Right forelimb (tissue), 1 donor: ENCODE measurements at places on chromosomes 5 and 9.

- no peak for DNase-seq
Observed at GRCh38 chr9:126295516-126295915, 31.1 kb upstream of the MVB12B start.

GRCh38 chr9:135260221-135261180 is 173.0 kb downstream of the OLFM1 start:
- no peak for DNase-seq

DNA sequence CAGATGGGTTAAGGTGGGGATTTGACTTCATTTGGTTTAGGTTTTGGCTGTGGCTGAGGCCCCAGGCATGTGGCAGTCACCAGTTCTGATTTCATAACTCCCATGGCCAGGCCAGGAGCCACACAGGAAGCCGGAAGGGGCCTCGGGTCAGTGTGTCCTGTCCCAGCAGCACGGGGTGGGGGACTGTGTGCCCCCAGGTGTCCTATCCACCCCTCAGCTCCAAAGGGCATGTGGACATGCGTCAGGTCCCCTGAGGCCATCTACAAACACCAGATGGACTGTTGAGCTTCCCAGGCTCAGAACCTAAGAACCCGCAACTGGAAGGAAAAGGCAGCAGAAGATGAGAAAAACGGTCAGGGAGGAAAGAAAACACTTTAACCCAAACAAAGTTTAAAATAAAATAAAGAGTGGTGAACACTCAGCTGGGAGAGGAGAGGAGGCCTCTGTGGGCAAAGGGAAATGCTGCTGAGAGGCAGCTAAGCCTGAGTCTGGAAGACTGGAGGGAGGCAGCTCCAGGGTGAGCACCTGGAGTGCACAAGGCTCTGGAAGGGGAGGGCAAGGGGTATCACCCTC is 260.8 kb downstream of the AUH start:
- DNase-seq, result no peak

DNA sequence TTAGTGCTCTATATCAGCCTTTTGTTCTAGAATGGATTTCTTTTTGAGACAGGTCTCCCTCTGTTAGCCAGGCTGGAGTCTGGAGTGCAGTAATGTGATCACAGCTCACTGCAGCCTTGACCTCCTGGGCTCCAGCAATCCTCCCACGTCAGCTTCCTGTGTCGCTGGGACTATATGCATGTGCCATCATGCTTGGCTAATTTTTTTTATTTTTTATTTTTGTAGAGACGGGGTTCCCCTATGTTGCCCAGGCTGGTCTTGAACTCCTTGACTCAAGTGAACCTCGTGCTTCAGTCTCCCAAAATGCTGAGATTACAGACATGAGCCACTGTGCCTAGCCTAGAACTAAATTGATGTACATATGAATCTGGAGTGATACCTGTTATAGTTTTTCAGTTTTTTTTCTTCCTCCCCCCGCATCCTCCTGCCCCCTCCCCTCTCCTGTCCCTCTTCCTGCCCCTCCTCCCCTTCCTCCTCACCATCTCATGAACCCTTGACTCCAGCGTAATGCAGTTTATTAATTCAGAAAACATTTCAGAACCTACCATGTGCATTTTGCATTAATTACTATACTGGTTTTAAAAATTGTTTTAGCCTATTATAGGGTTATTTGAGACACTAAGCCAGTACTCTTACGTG is 37.4 kb upstream of the TNFAIP8 start:
- no peak for DNase-seq

DNA sequence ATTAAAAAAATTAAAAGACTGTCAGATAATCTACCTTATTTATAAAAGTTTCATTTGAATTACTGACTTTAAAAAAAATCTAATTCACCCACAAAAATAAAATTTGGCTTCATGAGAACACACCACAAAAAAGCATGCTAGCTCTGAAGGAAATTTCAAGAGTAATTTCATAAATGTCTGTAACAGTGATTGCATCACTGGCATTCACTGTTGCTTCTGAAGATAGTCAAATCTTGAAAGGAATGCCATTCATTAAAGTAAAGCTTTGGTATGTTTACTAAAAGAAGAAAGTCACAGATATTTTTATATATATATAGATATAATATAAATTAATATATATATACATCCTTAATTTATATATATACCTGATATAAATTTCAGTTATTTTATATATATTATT is 43.4 kb downstream of the NADK2 start:
- no peak for DNase-seq

DNA sequence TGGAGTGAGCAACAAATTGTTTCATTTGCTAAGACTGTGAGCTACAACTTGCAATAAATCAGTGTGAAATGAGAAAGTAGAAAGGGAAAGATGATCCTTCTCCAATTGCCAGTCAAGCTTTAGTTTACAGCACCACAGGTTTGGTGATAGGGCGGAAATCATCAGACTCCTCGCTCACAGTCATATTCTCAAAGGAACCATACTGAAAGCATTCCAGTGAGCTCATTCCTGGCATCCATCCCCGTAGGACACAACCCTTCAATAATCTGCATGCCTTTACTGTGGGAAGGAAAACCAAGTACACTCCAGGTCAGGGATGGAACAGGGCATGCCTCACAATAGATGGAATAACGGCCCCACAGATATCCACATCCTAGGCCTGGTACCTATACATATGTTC is 80.7 kb downstream of the FSTL4 start:
- no peak for DNase-seq

DNA sequence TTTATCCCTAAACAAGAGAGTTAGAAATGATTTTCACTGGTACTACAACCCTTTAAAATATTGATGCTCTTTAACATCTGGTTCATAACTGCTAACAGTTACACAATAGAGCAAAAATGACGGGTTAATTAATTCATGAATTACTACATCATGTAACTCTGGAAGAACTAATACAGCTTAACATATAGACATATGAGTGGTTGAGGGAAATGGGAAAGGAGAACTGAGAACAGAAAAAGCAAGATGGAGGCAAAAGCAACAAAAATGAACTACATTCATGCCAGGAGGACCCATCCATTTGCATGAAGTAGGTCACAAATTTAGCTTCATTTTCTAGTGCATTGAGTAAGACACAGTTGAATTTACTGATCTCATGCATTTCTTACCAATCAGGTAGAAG is 61.8 kb downstream of the C9 start:
- DNase-seq, result no peak

DNA sequence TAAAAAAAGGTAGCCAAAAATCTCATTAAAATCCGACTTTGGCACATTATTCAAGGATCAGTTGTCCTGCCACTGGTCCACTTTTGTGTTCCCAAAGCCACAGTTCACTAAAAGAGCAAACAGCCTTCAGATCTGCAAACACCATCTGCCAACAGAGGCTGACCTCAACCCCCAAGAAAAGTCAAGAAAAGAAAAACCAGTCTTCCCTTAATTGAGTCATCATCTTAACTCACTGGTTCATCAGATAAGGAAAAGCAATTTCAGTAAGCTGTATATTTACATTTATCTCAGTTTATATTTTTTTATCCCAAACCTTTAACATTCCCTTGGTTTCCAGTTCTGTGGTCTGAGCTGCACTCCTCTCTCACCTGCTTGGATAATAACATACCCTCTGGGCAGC is 21.2 kb downstream of the RASEF start:
- no peak for DNase-seq

DNA sequence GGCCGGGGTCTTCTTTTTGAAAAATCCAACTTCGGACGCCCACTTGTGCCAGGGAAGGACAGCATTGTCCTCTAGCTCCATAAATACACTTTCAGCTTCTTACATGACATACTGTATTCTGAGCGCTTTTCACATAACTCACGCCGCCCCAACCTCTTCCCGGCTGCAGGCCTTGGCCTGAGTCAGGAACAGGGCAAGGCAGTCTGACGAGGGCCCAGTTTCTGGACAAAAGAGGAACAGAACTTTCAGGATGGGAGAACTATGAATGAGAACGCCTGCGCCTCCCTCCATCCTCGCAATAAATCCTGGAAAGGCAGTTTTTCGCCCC is 650 bp downstream of the DCTN4 start:
- DNase-seq, result no peak

GRCh38 chr5:42993516-42994245 is 46.4 kb downstream of the ANXA2R start:
- DNase-seq, result peak; percentile 69

GRCh38 chr5:96220610-96221390 is 212.2 kb downstream of the PCSK1 start:
- no peak for DNase-seq

- no peak for DNase-seq
Observed at GRCh38 chr5:38167562-38167996, 90.8 kb upstream of the EGFLAM start.

DNA sequence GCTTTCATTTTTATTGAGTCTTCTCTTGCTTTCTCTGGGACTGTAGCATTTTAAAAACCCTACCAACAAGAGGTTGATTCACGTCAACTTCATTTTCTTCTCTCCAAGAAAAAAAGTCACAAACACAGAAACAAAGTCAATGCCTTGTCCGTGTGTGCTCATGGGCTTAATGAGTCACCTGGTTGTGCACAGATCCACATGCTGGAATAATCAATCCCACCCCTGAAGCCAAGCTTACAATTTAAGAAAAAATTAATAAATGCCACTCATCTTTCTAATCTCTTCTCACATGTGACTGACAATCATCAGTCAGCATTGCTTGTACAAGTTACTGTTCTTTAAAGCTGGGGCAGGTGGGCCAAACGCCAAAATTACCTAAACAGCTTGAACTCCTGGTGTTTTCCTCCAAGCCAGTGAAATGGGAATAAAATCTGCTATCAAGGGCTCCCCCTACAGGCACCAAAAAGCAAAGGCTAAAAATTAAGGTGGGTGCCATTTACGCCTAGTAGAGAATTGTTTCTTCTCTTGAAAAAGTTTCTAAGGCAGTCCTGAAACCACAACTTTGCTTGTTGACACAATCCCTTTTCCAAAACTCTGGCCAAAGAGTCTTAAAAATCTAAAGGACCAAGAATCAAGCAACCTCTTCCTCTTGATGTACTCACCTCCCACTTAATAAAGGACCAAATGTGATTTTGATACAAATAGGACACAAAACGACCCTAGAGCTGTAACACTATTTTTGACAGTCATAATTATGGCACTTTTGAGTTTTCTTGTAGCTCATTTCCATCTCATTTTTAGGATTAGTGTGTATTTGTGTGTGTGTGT is 21.3 kb downstream of the TRMO start:
- no peak for DNase-seq

GRCh38 chr5:84605241-84605640 is 220.6 kb upstream of the EDIL3 start:
- no peak for DNase-seq

GRCh38 chr9:124631326-124631725 is 124.1 kb upstream of the NR5A1 start:
- no peak for DNase-seq

DNA sequence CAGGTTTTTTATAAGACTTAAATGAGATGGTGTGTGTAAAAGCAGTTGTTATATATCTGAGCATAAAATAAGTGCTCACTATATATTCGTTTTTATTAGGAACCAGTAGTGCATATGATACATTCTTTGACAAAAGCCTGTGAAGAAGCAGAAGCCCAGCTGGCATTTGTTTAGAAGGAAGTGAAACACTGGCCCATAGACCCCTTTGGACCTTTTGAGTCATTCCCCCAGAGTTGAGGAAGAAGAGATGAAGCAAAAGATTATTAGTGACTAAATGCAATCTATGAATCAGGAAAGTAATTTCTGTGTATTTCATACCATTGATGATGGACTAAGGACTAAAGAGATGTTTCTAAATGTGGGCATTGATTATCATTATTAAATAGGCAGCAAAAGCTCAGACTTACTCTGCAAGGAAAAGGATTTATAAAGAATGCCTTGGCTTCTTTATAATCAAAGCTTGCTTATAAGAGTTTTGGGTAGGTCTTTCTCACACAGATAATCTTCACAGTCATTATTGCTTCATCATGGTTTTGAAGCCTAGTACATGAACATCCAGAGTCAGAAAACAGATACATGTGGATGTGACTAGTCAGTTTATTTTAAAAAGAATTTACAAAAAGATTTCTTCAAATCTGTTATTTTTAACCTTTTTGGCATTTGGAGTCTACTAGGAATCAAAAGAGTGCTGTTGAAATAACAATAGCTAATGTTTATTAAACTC is 16.9 kb upstream of the FER start:
- DNase-seq, result no peak

DNA sequence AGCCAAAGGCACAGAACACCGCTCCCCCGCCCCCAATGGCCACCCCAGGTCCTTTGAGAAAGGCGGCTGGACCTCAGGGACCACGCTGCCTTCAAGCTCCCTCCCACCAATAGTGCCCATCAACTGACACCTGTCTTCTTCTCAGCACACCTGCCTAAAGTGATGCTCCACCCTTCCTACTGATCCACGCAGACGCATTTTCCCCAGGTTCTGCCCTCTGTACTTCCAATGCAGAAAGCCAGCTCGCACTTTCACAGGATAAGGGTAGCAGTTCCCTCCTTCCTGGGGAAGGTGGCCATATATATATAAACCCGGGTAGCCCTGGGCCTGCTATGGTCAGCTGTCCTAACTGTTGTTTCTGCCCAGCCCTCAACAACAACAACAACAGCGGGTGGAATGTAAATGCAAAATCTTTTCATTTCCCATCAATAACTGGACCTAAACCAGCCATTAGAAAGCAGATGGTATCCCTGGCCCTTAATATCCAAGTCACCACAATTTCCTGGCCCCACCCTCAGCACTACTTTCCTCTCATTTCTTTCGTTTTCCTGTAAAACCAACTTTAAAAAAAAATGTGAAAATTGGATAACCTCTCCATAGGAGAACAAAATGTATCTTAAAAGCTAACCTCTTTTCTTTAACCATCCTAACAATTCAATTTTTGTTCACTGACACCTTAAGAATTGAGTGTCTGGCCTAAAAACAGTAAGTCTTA is 1.7 kb downstream of the GOLM1 start:
- DNase-seq, result no peak

- DNase-seq, result no peak
Observed at GRCh38 chr5:95738072-95738471, 6.9 kb downstream of the RHOBTB3 start.

- DNase-seq, result no peak
Observed at GRCh38 chr5:111138096-111138495, 45.9 kb downstream of the WDR36 start.

DNA sequence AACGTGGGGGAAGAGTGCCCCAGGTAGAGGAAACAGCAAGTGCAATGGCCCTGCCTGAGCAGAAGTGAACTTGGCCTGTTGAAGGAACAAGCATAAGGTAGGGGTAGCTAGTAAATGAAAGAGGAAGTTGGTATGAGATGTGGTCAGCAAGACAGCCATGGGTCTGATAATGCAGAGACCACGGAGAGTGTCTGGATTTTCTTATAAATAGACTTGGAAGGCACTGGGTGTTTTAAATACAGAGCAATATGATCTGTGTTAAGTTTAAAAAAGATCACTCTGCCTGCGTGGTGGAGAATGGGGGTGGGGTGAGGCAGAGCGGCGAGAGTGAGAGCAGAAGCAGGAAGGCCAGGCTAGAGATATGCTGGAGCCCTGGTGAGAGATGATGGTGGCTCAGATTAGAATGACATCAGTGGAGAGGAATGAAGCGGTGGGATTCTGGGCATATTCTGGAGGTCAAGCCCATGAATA is 4.2 kb downstream of the ADAM19 start:
- DNase-seq, result no peak
